Neuronal stem cell (in vitro differentiated cells): ENCODE measurements at places on chromosomes 1 and 21.

GRCh38 chr1:1357871-1358432 is 403 bp downstream of the MXRA8 start:
- DNase-seq: no peak

GRCh38 chr21:33775100-33775828 is 133.0 kb downstream of the ITSN1 start:
- no peak for DNase-seq

GRCh38 chr21:45997495-45998275 is 16.1 kb downstream of the COL6A1 start:
- no peak for DNase-seq

GRCh38 chr1:151897991-151898431 is 11.3 kb downstream of the THEM4 start:
- no peak for DNase-seq

DNA sequence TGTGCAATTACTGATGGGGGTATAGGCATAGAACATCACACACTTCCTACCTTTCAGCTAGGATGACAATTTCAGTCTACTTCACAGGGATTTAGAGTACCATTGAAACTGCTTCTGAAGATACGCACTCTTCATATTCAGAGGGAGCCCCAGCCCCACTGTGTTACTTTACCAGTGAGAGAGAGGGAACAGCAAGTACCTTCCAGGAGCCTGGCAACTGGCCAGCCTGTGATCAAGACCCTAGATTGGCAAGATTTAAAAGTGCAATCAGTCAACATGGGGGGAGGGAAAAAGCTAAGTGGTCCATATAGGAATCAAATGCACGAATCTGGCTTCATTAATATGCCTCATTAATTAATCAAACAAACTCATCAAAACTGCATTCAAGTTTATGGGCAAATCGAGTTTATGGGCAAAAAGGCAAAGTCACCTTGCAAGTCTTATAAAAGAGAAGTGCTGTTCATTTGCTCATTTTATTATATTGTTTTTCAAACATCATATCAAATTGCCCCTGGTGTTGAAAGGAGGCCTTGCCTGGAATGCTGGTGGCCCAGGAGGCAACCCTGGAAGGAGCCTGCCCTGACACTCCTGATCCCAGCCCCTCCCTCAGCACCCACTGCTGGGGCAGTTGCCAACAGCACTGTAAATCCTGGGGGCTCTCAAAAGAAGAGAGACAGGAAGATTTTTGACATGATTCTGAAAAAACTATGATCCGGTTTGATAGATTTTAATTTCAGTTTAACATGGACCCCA is 184.9 kb upstream of the DPT start:
- no peak for DNase-seq

DNA sequence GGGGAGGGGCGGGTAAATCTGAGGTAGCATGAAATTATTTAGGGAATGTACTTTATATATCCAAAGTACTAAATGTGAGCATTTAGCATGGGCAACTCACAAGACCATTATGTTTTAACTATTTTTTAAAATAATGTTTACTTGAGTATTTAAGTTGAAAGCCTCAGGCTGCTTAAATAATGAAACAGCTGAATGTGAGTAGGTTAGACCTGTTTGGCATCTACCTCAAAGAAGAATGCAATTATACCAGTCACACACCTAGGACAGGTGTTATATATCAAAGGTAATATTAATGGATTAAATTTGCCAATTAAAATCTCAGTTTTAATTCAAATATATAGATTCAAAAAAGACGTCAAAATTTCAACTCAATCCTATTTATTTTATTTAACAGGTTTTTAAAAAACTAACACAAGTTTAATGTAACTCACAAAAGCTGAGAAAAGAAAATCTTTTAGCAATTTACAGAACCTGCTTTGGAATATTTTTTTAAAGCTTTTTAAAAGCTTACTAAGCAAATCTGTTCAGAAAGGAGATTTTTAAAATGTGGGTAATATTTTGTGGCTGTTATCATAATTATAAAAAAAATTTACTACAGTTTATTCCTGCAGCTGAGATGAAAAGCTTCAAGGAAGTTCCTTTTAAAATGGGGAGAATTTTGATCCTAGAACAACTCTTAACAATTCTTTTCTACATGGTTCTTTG is 104.6 kb upstream of the LBR start:
- DNase-seq: no peak

DNA sequence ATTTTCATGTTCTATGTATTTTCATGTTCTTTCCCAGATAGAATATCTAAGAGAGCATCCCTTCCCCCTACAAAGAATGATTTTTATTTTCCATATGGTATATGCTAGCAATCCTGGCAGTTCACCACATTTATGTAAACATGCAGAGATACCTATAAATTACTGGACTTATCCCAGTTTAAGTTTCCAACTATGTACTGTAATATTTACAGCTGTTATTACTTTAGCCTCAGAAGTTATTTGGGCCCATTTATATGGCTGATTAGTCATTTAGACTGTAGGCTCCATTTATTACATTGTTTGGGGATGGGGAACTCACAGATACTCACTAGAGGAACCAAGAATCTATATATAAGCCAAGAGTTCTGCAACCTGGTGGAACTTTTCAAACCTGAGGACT is 84.8 kb upstream of the WARS2 start:
- DNase-seq: no peak

- DNase-seq: no peak
Measured at GRCh38 chr1:50917138-50918137, 42.6 kb downstream of the FAF1 start.

GRCh38 chr1:207822124-207822601 is 70.3 kb downstream of the CD46 start:
- no peak for DNase-seq

DNA sequence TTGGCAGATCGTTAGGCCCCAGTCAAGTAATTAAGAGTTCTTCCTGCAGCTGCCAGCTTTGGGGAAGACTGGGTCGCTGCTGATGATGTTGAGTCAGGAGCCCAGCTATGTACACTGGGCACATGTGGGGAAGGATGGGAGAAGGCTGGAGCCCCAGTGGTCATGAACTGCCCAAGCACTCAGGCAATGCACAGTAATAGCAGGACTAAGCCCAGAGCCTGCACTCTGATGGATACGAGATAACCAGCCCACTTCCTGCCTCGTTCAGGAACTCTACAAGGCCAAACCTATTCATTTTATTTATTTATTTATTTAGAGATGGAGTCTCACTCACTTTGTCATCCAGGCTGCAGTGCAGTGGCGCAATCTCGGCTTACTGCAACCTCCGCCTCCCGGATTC is 81.1 kb upstream of the BTG3 start:
- DNase-seq: no peak

DNA sequence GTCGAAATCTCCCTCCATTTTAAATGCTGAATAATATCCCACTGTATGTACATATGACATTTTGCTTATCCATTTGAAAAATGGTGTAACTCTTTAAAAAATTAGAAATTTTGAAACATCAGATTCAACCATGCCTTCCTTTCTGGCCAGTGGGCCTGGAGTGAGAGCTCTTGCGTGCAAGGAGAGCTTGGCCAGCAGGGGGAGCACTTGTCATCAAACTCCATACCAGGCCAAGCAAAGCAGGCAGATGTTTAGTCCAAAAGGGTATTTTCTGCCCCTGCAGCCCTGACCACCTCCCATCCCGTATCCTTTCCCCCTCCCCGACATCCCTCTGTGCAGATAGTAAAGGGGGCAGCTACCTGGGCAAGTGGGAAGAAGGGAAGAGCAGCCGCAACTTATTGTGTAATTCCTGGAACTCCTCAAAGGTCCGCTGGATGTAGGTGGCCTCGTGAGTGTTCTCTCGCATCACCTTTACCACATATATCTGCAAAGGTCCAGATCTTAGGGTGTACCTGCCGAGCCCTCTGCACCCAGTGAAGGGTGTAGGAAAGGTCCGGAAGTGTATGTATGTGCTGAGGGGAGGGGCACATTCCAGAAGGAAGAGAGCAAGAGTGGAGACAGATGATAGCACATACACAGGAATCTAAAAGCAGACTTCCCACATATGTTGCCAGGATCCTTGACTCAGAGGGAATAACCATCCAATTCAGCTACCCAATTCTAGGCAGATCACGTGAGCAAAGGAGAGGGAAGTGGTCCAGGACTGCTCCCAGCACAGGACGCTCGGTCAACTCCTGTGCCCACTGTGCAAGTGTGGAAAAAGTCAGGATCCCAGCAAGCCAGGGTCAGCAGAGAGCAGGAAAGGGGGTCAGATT is 19.9 kb upstream of the PPP1R15B start:
- DNase-seq: peak; percentile 68

GRCh38 chr1:112702420-112703261 is 4.3 kb downstream of the RHOC start:
- no peak for DNase-seq

- no peak for DNase-seq
Measured at GRCh38 chr1:96366516-96366915, 355.1 kb upstream of the PTBP2 start.

- DNase-seq: no peak
Measured at GRCh38 chr1:97906567-97907241, 14.1 kb downstream of the DPYD start.

DNA sequence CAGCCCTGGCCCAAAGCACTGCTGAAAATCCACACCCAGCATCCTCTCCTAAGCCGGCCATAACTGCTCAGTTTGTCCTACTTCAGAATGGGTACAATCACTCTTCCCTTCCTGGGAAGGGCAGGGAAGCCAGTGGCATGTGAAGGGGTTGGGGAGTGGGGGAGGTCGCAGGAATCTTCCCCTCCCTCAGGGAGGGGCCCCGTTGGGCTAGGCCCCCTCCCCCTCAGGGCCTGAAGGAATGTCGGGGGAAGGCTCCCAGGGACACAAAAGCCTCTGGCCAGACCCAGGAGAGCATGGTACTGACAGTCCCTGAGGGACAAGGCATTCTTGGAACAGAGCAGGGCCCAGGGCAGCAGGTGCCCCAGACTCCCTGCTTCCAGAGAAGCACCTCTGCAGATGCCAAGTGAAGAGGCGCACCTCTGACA is 1.2 kb downstream of the ELOVL1 start:
- DNase-seq: no peak

- DNase-seq: no peak
Measured at GRCh38 chr21:29245863-29246262, 52.9 kb upstream of the BACH1 start.

DNA sequence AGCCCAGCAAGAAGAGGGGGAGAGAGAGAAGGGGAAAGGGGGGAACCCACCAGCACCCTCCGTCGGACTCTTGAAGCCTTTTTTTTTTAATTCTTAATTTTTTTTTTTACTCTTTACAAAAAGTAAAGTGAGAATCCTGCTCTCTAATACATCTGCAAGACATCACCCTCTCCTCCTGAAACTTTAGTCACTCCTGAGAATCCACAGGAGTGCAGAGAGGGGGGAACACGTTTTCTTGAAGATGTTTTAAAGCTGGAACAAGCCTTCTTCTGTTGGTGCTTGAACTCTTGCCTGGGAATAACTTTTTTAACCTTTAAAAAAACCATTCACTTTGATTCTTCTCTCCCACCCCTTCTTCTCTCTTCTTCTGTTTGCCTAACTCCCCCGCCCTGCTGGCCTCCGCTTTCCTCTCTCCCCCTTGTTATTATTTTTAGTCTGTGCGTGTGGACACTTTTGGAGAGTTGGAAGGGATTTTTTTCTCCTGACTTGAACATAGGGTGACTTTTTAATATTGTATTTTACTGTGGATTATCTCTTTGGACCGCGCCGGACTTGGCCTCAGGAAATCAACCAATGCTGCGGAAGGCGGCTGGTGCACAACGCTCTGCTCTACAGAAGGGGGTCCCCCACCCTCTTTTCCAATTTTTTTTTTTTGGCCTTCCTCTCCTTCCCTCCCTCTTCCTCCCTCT is 383 bp upstream of the PRRX1 start:
- DNase-seq: no peak

DNA sequence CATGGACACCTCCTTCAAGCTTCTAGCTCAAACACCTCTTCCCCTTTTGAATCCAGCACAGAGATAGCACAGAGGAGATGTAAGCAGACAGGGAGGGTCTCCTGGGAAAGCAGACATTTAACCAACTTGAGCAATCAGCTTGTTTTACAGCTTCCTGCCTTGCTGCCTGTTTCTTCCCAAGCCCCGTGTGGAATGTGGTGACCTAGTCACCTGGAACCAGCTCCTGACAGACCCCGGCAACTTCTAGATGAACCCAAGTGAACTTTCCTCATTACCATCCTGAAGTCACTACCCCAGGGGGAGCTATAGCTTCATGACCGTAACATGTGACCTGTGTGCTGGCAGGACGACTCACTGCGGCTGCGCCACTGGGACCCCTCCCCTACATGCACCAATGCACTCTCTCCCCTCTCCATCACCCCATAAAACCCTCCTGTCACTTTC is 24.1 kb upstream of the TTF2 start:
- no peak for DNase-seq

DNA sequence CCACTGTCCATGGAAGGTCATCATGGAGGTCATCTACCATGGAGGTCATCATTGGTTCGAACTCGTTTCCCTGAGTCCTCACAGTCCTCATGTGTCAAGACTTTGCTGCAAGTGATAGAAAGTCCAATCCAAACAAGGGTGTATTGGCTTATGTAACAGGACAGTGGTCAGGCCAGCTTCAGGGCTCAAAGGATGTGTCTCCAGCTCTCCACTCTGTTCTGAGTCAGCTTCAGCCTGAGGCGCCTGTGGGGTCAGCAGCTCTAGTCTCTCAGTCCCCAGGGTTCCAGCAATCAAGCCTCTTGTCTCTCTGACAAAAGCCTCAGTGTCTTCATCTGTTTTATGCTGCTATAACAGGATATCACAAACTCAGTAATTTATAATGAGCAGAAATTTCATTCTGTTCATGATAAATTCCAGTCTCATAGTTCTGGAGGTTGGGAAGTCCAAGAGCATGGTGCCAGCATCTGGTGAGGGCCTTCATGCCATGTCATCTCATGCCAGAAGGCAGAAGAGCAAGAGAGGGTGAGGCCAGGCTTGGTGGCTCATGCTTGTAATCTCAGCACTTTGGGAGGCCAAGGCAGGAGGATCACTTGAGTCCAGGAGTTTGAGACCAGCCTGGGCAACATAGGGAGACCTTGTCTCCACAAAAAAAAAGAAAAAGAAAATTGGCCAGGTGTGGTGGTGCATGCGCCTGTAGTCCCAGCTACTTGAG is 19.5 kb downstream of the A3GALT2 start:
- no peak for DNase-seq

GRCh38 chr1:162333991-162334390 is 42.7 kb downstream of the SPATA46 start:
- no peak for DNase-seq
